ENCODE measurements at places on chromosomes 16 and 17.

DNA sequence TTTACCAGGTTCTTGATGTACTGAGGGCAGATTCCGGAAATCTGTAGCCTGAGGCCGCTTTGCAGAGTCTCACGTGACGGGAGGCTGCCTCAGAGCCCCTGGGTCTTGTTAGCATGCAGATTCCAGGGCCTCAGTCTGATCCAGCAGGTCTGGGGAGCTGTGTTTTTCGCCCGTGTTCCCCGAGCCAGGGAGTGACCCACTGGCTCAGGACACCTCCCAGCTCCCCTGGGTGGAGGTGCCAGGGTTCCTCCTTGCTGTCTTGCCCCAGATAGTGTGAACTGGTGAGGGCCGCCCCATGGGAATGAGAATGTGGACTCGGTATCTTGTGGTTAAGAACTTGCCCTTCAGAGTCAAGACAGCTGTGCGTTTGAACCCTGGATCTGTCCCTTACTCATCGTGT lies 98.6 kb downstream of the OR1D5 start:
- no peak for DNase-seq

DNA sequence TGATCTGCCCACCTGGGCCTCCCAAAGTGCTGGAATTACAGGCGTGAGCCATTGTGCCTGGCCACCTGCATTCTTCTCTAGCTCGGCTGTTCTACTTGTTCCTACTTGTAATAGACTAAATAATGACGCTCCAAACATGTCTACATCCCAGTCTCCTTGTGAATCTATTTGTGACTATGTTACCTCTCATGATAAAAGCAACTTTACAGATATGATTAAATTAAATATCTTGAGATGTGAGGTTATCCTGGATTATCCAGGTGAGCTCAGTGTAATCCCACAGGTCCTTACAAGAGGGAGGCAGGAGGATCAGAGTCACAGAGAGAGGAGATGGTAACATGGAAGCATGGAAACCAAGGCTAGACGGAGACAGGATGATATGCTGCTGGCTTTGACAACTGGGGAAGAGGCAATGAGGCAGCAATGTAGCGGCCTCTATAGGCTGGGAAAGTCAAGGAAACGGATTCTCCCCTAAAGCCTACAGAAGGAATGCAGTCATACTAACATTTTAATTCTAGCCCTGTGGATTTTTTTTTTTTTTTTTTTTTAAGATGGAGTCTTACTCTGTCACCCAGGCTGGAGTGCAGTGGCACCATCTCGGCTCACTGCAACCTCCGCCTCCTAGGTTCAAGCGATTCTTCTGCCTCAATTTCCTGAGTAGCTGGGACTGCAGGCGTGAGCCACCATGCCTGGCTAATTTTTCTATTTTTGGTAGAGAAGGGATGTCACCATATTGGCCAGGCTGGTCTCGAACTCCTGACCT lies 5.0 kb upstream of the LASP1 start:
- DNase-seq: peak; percentile 43

- no peak for DNase-seq
Measured at GRCh38 chr17:48892940-48893645, 506 bp downstream of the ATP5MC1 start.

- DNase-seq: no peak
Measured at GRCh38 chr16:57640612-57641011, 12.2 kb downstream of the ADGRG1 start.

DNA sequence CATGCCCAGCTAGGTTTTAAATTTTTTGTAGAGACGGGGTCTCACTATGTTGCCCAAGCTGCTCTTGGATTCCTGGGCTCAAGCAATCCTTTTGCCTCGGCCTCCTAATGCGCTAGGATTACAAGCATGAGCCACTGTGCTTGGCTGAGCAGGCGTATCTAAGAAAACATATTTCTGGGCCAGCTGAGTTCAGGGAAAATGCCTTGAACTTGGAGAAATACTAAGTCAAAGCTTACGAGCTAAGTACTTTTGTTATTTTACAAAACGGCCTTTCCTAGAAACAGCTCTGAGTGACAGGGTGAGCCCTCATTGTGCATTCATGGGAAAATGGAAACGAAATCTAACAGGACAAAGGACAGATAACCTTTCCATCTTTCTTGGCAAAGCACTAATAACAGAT lies 24.7 kb downstream of the DNAI2 start:
- no peak for DNase-seq

GRCh38 chr17:72440961-72441360 lies 320.1 kb downstream of the SOX9 start:
- no peak for DNase-seq

- DNase-seq: no peak
Measured at GRCh38 chr17:39665642-39666224, 584 bp downstream of the TCAP start.

GRCh38 chr17:59004338-59005111 lies 102.2 kb downstream of the TRIM37 start:
- peak; percentile 70 for DNase-seq

DNA sequence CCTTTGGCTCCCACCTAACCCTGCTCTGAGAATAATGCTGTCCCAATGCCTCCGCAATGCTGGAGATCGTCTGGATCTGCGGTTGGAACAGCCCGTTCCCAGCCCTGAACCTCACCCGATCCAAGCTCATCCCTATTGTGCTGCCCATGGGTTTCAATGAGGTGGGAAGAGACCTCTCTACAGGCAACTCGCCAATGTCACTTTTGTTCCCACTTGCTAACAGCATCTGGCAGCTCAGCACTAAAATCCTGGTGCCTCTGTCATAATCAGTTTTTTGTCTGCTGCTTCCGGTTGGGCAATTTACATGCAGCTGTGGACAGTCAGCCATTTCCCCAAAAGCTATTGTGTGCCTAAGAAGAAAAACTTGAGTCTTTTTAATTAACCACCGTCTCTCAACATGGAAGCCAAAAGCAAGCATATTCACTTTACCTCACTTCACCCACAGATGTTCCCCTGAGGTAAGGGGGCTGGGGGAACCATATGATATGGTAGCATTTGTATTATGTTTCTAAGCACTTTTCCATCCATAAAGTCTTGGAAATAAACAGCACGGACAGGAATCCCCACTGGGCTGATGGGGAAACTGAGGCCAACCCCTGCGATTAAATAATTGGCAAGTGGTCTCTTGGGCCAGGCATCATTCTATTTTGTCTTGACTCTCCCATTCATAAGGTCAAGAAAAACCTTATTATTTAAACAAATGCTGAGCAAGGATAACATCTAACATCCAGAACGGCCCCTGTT lies 159.2 kb upstream of the CDH5 start:
- no peak for DNase-seq

GRCh38 chr16:7638306-7638705 lies 305.7 kb downstream of the RBFOX1 start:
- DNase-seq: no peak

DNA sequence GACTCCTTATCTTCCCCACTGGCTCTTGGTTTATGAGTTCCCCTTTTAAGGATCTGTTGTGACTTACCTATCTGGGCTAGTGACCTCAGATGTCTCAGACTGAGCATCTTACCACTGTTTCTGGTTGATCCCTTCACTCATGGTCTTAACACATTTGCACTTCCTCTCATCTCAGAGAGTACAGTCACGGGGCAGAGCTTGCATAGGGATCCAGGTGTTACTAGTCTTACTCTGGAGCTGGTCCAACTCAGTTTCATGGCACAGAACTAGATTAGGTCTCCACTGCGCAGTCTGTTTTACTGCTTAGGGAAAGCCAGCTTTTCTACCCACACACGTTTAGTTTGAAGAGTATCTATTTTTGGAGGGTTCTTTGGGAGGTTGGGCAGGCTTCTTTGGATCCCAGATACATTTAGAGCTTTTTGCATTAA lies 10.2 kb downstream of the GABARAPL2 start:
- no peak for DNase-seq

DNA sequence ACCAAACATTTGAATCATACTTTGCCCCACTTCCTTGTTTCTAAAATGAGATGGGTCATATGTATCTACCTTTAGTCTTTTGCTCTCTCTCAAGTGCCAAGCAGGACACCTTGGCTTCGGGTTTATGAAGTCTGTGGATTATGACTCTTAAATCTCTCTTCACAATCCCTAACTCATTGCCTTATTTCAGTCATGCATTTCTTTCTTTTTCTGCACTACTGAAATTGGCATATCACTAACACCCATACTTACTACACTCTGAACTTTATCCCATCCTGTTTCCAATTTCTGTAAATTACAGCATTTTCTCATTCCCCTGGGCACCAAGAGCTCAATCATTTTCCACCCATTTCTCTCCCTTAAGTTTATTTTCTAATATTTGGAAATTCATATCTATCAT lies 42.0 kb downstream of the ABCA9 start:
- no peak for DNase-seq

- peak; percentile 73 for DNase-seq
Measured at GRCh38 chr17:29124135-29124924, 55.9 kb downstream of the MYO18A start.

GRCh38 chr17:47232465-47232864 lies 21.2 kb upstream of the ITGB3 start:
- DNase-seq: no peak

DNA sequence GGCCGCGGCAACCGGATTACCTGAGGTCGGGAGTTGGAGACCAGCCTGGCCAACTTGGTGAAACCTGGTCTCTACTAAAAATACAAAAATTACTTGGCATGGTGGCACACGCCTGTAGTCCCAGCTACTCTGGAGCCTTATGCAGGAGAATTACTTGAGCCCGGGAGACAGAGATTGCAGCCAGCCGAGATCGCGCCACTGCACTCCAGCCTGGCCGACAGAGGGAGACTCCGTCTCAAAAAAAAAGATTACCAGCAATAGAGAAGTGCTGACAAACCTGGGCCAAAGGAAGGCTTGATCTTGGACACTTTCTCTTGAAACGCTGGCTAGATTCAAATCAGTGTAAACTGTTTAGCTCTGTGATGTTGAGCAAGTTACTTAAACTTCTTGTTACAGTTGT lies 4.3 kb downstream of the MT1H start:
- no peak for DNase-seq

DNA sequence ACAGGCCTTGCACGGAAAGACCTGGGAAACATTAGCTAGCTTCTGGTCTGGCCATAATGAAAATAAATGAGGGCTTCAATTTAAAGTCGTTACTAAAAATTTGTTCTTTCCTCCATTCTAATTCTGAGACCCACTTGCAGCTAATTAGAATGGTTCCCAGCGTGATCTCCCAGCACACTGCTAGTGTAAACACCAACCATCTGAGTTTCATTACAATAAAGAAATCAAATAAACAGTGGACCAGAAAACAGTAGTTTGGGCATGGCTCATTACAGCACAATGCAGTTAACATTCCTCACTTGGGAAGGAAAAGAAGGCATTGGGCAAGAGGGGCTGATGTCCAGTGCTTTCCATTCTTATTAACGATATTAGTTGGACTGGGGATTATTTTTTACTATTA lies 410.9 kb upstream of the SOX9 start:
- no peak for DNase-seq

DNA sequence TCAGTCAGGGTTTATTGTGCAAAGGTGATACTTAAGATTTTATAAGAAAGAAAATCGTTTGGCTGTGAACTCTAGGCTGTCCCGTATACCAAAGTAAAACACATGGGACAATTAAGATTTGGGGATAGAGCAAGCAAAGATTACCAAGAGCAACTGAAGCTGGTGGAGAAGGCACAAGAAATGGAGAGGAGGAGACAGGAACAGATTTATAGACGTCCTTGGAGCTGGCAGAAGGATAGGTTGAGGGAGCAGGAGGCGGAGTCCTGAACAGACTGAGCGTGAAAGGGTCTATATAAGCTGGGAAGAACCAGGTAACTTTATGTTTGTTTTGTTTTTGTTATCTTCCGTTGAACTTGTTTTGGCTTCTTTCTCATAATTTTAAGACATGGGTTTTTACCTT lies 3.8 kb downstream of the TNRC6C start:
- DNase-seq: no peak

- no peak for DNase-seq
Measured at GRCh38 chr16:30740364-30741251, 7.6 kb upstream of the PHKG2 start.

GRCh38 chr17:56499799-56500388 lies 93.6 kb upstream of the NOG start:
- peak; percentile 62 for DNase-seq

GRCh38 chr16:75022567-75022966 lies 23.7 kb downstream of the ZNRF1 start:
- no peak for DNase-seq

DNA sequence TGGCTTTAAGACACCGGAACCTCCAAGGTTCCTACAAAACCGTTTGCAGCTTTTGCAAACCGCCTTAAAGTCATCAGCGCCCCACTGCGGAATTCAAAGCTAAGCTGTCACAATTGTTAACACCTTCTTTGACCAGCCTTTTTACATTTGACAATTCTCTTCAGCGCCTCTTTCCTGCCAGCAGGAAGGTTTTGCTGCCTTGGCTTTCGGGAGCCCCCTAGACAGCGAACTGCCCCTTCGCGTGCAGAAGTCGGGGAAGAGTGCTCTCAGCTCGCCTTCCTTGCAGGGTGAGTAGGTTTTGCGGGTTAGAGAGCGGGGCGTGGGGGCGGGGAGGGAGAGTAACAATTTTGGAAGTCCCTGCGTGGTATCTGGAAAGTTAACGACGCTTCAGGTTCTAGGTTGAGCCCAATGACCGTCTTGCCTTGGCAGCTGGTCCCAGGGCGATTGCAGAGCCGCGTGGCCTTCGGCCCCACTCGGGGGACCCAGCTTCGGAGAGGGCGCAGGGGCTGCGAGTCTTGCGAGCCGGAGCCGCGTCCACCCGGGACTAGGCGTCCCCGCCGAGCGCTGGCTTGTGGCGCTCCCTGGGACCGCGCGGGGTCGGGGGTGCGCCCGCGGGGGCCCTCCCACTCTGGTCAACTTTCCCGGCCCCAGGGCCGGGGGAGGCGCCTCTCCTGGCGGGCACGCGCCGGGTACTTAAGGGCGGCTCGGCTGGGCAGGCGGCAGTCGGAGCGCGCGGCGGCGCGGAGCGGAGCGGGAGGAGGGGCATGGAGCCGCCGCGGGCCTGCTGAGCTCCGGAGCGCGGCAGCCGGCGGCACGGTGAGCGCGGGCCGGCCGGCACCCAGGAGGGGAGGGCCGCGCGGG lies at the start of gene HAS3:
TSS of gene HAS3 (plus strand) at position 153 of the 861 bp plus-strand sequence. CDS start 3,743 bp downstream, outside the sequence.
- peak; percentile 84 for DNase-seq

GRCh38 chr16:265711-266110 lies 10.0 kb downstream of the RGS11 start:
- DNase-seq: no peak

DNA sequence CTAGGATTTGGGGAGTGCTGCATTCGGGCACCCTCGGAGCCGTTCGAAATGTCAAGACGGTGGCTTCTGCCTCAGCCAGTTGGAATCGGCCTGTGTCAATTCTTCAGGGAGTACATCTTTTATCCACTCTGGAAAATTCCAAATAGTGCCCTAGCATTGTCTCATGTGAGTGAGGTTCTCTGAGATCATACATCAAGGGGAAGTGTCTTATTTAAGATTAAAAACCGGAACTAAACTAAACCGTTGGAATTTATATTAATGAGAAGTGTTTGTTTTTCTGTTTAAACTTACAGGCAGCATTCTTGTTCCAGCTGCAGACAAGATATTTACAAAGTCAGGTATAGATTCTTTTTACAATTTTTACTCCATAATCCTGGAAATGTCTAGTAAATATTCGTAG lies 56.8 kb downstream of the SLC47A1 start:
- DNase-seq: no peak

- DNase-seq: no peak
Measured at GRCh38 chr16:13906168-13907089, 13.5 kb upstream of the ERCC4 start.
